ENCODE measurements at places on chromosomes 1 and 21.

- DNase-seq, result no peak
These were observed 52.2 kb downstream of the SDC3 start for GRCh38 chr1:30856260-30856790.

DNA sequence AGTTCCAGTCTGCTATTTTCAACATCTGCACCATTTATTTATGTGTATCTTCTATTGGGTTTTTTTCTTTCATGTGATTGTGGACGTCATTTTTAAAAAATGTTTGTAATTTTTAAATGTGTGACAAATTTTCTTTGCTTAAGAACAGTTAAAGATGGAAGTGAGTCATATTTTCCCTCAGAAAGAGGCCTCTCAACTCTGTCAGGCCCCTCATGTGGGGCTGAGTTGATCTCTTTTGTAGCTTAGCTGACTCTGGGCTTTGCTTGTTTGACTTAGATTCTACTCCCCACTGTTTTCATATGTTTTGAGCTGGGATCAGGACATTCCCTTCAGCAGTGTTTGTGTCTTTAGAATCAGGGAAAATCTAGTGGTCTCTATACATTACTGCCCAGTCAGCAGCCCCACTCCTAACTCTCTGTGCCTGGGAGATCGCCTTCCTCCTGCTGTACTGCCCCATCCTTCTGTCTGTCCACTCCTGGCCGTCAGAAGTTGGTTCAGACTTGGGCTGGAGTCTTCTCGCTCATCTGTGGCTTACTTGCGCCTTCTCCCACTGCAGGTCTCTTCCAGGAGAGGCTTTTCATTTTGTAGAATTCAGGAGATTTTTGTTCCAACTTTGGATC lies 137.4 kb downstream of the DYRK1A start:
- no peak for DNase-seq

DNA sequence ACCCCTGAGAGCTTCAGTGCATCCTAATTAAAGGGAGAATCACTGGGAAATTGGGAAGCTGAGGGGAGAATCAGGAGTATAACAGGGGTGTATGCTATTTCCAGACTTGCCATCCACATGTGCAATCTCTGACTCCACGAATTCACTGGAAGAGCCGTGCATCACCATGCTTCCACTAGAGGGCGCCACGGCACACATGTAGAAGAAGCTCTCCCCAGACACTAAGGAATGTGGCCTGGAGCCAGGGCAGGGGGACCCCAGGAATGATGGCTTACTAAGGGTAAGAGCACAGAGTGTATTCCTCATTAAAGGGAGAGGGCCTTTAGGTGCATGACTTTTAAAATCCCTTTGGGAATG lies 81.5 kb downstream of the ABCA4 start:
- no peak for DNase-seq

DNA sequence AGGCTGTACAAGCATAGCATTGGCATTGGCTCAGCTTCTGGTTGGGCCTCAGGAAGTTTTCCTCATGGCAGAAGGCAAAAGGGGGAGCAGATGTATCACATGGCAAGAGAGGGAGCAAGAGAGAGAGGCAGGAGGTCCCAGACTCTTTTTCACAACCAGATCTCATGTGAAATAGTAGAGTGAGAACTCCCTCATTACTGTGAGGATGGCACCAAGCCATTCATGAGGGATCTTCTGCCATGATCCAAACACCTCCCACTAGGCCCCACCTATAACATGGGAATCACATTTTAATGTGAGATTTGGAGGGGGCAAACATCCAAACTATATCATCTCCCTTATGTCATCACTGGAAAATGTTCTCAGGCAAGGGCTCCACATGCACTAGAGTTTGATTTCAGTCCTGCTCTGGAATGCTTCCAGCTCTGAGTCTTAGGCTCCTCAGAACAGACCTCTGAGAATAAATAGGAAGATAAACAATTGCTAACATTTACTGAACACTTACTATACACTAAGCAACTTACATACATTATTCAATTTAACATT lies 39.4 kb upstream of the VTCN1 start:
- no peak for DNase-seq

DNA sequence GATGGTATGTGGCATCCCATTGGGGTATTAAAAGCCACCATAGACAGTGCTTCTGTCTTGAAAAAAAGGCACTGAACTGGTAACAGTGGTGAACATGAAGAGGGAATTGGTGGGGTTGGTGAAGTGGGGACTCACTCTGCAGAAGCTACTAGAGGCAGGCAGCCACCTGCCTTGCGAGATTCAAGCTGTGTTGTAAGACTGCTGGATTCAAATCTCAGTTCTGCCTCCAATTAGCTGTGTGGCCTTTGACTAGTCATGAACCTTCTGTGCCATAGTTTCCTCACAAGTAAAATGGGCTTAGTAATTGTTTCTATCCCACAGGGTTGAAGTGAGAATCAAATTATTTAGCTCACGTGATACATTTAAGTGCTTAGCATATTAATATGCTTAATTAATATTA lies 16.6 kb upstream of the ELOA start:
- no peak for DNase-seq

DNA sequence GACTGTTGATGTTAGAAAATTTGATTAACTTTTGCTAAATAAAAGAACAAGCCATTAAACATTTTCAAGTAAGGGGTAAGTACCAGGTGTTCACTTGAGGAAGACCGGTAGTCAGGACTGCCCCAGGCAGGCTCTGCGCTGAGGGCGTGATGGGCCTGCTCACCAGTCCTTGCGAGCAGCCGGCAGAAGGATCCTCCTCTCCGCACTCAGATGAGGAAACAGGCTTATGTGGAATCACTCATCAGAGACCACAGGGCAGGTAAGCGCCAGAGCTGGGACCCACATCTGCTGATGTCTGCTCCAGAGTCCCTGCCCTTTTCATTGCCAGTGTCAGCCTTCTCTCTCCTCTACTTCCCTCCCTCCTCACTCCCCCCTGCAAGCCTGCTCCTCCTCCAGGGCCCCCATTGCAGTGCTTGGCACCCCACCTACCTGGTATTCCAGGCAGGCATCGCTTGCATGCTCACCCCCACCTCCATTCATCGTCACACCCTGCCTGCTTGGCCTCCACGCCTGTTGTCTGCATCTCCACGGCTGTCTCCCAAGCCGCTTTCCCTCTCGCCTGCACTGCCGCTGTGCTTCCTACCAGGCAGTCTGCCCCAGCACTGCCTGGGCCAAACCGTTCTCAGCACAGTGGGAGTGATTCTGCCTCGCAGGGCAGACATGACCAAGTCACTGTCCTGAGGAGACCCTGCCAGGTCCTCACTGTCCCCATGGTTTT lies 24.7 kb upstream of the KDM4A start:
- no peak for DNase-seq

DNA sequence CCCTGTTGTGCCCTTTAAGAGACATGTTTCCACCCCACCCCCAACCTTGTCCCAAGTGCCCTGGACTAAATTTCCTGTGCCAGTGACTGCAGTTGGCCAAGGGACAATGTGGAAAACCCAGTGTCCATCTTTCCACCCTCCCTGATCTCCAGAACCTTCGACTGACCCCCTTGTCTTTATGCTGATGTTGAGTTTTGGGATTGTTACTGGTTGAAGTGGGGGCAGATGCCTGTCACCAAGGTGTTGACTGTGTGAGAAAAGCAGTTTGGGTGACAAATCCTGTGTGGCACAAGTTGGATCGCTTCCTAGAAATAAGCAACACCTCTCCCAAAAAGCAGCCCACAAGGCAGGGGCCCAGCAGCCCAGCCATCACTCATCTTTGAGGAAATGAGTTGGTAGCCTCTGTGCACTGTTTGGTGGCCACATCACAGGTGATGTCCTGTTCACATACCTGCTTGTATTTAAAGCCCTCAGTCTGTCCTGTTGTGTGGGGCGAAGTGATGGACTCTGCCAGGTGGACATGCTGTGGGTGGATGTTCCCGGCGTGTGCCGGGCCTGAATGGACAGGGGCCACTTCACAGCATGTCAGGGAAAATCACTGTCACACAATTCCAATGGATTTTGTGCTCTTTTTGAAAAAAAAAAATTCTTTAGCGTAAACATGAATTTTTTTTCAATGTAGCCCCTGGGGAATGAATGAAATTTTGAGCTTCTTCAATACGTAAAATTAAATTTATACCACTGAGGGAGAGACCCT lies 6.6 kb upstream of the MIIP start:
- DNase-seq, result no peak

- DNase-seq, result no peak
These were observed 62.5 kb upstream of the CNN3 start for GRCh38 chr1:94989398-94989797.

DNA sequence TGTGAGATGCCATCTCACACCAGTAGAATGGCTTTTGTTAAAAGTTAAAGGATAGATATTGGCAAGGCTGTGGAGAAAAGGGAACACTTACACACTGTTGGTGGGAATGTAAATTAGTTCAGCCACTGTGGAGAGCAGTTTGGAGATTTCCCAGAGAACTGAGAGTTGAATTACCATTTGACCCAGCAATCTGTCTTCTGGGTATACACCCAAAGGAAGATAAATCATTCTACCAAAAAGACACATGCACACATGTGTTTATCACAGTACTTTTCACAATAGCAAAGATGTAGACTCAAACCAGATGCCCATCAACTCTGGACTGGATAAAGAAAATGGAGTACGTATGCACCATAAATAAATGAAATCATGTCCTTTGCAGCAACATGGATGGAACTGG lies 88.6 kb upstream of the LRRC8D start:
- DNase-seq, result no peak

DNA sequence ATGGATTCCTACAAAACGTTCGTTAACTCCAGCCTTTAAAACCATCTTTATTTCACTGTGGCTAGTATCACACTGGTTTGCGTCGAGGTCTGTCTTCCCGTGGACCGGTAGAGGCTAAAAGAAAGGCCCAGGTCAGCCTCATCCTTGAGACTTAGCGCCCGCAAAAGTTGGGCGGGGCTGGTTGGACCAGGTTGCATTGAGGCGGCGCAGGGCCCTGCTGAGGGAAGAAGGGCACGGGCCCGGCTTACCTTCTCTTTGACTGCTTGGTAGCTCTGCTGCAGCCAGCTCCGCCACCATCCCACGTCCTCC lies 455 bp downstream of the BSDC1 start:
- DNase-seq, result no peak

DNA sequence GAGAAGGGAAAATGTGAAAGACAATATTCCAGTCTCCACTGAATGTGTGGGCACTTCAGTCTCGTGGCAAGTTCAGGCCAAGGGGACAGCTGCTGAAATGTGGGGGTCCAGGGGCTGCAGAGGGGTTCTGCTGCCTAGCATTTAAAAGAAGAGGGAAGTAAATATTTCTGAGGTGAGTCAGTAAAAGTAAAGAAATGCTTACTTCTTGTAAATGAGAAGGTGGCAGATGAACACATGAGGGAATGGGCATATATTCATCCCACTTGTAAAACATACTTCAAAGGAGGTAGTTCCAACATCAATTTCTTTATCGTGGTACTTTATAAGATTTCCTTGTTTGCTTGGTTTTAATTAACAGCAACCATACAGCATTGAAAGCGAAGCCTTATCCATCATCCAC lies 63.1 kb upstream of the HIVEP3 start:
- DNase-seq, result no peak

DNA sequence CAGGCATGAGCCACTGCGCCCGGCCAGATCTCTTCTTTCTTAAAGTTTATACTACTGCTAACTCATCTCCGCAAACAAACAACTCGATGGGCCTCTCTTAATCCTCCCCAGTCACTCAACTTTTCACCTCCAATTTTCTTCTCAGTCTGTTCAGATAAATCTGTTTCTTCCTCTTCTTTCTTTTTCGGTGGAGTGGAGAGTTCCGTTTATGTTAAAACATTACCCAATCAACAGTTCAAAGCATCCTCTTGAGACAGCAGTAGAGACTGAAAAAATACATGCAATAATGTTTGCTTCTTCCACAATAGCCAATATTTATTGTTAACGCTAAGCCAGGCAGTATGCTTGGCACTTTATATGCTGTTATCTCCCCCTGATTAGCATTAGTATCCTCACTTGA lies 1.4 kb upstream of the ANKRD13C start:
- DNase-seq, result no peak

DNA sequence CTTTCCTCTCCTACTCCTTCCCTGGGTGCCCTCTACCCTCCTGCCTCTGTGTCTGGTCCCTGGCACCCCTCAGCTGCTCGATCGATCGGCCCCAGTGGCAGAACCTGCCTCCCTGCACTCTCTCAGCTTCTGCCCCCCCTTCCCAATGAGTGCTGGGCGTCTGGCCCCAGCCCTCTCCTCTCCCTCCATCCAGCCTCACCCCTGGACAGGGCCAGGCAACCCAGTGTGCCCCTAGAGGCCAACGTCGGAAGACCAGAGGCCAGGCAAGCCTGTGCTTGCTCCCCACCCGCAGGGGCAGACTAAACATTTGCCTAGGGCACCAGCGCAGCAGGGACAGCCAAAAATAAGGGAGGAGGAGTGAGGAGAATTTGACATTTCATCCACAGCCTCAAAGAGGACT lies 43.5 kb downstream of the LGR6 start:
- DNase-seq, result no peak

DNA sequence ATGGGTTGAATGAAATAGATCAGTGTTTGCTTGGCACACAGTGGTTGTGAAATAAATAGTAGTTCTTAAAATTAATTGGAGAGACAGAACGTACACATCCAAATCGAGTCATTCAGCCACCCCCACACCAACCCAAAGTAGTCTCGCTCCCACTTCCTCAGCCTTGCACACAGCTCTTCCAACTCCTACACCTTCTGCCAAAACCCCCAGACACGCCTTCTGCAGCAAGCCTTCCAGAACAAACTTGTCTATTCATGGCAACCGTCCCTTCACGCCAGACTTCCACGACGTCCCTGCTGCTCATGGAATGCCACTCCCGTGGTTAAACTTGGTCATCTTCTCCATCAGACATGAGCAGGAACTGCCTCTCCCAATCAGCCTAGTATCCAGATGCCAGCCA lies 37.5 kb upstream of the RD3 start:
- DNase-seq, result no peak

DNA sequence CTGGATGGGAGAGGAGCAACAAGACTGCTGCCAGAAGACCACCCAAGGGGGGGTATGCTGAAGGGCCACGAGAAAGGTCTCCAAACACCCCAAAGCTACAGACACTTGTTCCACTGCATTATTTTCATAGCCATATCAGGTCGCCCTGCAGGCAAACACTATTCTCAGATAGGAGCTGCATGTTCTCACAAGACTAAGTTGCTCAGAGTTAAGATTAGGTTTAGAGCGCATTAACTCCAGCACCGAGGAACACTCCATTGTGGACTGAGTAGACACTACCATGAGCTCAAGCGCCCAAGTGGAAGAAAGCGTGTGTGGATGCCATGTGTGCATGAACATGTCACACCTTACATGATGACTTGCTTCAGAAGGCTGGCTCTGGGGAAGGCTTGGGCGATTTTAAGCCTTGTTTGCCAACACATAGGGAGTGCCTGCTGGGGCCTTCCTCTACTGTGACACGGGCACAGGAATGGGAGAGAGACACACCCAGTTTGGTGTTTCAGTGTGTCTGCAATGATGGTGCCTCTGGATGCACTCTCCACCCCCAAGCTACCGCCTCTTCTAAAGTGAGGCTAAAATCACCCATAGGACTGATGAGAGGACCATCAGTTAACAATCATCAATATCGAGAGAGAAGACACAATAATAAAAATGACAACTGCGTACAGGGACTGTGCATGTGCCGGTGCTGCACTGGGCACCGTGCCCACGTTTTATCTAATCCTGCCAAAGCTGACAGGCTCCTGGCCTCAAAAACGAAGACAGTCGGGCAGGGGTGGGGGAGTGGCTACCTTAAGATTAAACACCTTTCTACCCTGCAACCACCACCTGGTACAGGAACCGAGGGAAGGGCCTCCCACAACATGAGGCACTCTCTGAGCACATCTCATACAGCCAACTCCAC lies 34.9 kb downstream of the SSBP3 start:
- no peak for DNase-seq

GRCh38 chr1:196661345-196661744 lies 9.5 kb downstream of the CFH start:
- no peak for DNase-seq

All from NCI-H1048 (cell line).